ENCODE measurements at places on chromosomes 11 and 22. TPM values are rescaled to one million over a fixed set of nuclear protein-coding genes. Genes with fewer than 3 reads are reported as not detected.

OOSP4B gene
- total RNA-seq = not detected

TMPRSS6 gene
- total RNA-seq = not detected

CDC42BPG gene
- total RNA-seq = 0.06 TPM

OSM gene
- not detected for total RNA-seq

OR4A16 gene
- total RNA-seq = not detected

RAG1 gene
- total RNA-seq = 0.05 TPM

PKNOX2 gene
- 6.6 TPM for total RNA-seq

XRCC6 gene
- 183 TPM for total RNA-seq

OLFML1 gene
- total RNA-seq = 24.4 TPM

MUC6 gene
- not detected for total RNA-seq

GLB1L3 gene
- total RNA-seq = not detected

SIDT2 gene
- total RNA-seq = 36.5 TPM

MMP1 gene
- 14.8 TPM for total RNA-seq

LARGE1 gene
- 13.8 TPM for total RNA-seq

SPON1 gene
- total RNA-seq = 117 TPM

P2RY6 gene
- total RNA-seq = not detected

PAX6 gene
- 0.05 TPM for total RNA-seq

SELENOM gene
- total RNA-seq = 641 TPM

CARNS1 gene
- total RNA-seq = 0.05 TPM

MYO18B gene
- total RNA-seq = under 0.01 TPM

OR52D1 gene
- not detected for total RNA-seq

GGT5 gene
- 255 TPM for total RNA-seq

PTPRCAP gene
- not detected for total RNA-seq

CD6 gene
- total RNA-seq = not detected

FXYD6 gene
- total RNA-seq = 3.7 TPM

GVQW3 gene
- 0.69 TPM for total RNA-seq

MYBPC3 gene
- total RNA-seq = not detected

GSTT2 gene
- total RNA-seq = not detected

NAA40 gene
- total RNA-seq = 3.1 TPM

SH3BP1 gene
- 14.5 TPM for total RNA-seq

ISX gene
- total RNA-seq = not detected

PRR5 gene
- total RNA-seq = 13.7 TPM

DENND5A gene
- total RNA-seq = 55.3 TPM

OR51B5 gene
- total RNA-seq = not detected

OR6T1 gene
- not detected for total RNA-seq

CCDC116 gene
- 0.34 TPM for total RNA-seq

ZNF280B gene
- total RNA-seq = 0.37 TPM

C11orf42 gene
- not detected for total RNA-seq

NCAM1 gene
- total RNA-seq = 0.06 TPM

TMEM132A gene
- 16.9 TPM for total RNA-seq

OR4D5 gene
- not detected for total RNA-seq

PARVB gene
- 54.1 TPM for total RNA-seq

OVOL1 gene
- total RNA-seq = not detected

ENTHD1 gene
- total RNA-seq = not detected

TIRAP gene
- total RNA-seq = 7.4 TPM

SLC5A1 gene
- not detected for total RNA-seq

DCDC1 gene
- total RNA-seq = not detected

NCF4 gene
- not detected for total RNA-seq

PIK3IP1 gene
- 20.3 TPM for total RNA-seq

OR51I1 gene
- not detected for total RNA-seq

CERK gene
- total RNA-seq = 23.2 TPM

LRRC56 gene
- 0.49 TPM for total RNA-seq

OR2AG2 gene
- not detected for total RNA-seq

ELMOD1 gene
- total RNA-seq = not detected

ENDOD1 gene
- 22.4 TPM for total RNA-seq

INPP5J gene
- not detected for total RNA-seq

SCN4B gene
- 0.19 TPM for total RNA-seq

DEPDC7 gene
- 1.4 TPM for total RNA-seq

INS gene
- not detected for total RNA-seq

All from cardiac ventricle fibroblast (primary cell).